ENCODE measurements at places on chromosomes 12 and 14.

DNA sequence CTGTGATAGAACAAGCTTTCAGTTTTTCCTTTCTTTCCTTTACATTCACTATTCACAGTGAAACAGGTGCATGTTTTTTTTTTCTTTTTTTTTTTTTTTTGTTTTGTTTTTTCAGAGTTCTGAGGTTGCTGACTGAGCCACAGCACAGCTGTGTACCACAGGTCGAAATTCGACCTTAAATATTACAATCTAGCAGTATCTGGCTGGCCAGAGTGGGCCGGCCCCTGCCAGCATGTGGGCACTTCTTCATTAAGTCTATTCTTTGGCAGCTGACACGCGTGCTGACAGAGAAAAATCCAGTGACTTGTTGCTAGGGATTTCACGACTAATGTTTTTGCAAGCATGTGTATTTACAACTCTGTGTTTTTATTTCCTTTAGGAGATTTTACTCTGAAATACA is 33.9 kb downstream of the FBXO33 start:
- DNase-seq, result no peak

DNA sequence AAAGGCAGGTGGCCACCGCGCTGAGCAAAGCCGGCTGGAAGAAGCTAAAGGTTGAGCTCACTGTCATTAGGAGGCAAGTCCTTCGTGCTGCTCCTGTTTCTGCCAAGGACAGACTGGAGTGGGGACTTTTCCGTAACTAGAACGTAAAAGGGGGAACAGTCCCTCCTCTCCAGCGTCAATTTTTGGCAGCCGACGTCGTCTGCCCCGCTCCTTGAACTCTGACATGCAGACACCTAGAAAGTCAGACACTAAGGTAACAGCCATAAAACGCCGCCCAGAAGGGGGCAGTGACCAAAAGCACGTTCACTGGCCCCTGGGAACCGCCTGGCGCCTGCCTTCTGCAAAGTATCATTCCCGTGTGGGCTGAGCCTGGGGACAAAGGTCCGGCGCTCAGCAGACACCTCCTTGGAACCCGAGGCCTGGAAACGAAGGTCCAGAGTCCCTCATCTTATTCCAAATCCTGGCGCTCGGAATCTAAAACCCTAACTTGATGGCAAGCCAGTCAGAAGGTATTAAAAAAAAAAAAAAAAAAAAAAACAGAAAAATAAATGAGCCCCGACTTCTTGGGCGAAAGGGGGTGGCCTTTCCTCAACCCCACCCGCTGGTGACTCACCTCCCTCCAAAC is 1.1 kb upstream of the LRP1 start:
- peak; percentile 65 for DNase-seq

DNA sequence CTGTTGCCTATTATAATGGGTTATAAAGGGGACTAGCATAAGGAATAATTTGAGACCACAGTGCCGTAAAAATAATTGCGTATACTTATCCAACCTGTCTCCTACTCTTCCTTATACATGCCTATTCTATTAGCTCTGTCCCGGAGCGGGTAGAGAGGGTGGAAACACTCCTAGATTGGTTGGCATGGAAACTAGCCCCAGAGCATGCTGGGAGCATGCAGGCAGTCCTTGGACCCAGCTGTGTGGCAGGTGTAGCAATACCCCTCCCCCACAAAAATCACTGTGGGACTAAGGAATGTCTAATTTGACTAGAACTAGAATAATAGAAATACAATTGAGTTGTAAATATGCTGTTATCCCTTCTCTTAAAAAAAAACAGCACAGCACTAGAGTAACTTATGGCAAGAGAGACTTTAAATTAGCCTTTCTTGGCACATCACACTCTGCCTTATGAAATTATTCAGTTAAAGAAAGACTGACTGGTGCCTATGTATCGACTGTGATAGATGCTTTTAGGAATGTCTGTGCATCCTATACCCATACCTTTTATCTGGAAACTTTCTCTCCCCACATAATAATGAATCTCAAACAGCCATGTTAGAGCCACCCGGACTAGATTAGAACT is 244.0 kb upstream of the DAAM1 start:
- no peak for DNase-seq

- DNase-seq, result no peak
These were observed 5.7 kb downstream of the CRADD start for GRCh38 chr12:93682846-93683261.

DNA sequence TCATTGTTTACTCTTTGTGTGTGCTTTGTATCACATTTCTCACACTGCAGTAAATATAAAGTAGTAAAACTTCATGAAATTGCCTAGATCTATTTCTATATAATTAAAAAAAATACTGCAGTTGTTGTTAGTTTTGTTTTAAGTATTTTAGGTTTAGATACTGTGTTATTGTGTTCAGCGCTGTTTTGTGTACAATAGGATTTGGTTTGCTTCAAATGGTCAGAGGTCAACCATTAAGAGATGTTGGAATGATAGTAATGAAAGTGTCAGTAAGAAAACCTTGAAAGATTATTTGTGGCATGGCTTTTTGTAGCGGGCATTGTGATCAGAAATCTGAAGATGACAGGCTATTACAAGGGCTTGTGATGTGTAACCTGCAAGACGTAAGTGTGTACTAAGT is 67.9 kb downstream of the RAD51B start:
- no peak for DNase-seq

DNA sequence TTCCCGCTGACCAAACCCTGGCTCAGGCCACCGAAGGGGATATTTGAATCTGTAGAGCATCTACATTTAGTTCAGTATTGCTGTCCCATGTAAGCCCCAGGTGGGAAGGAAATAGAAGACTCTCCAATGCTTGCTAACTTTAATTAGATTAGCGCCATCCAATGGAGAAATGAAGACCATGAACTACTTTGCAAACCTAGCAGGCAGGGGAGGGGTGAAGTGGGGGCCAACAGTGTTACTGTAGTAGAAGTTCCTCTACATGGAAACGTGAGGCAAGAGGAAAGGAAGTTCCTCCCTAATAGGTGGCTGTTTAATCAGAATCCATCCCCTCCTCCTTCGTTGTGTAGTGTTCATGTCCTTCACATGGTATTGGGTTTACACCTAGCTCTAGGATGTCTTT is 9.3 kb upstream of the DENND5B start:
- no peak for DNase-seq

GRCh38 chr12:129772501-129773493 is 131.0 kb downstream of the TMEM132D start:
- DNase-seq, result no peak

GRCh38 chr12:57238854-57239554 is 9.5 kb downstream of the SHMT2 start:
- DNase-seq, result peak; percentile 80

- no peak for DNase-seq
These were observed 55.6 kb upstream of the OR5AU1 start for GRCh38 chr14:21211509-21211908.

GRCh38 chr12:113802966-113803758 is 163.0 kb downstream of the RBM19 start:
- no peak for DNase-seq

GRCh38 chr12:129440278-129440677 is 463.5 kb downstream of the TMEM132D start:
- no peak for DNase-seq

- DNase-seq, result no peak
These were observed 54.6 kb downstream of the ACTN1 start for GRCh38 chr14:68924186-68925158.

- no peak for DNase-seq
These were observed 58.1 kb downstream of the TRHDE start for GRCh38 chr12:72330301-72330700.

- DNase-seq, result no peak
These were observed 1.5 kb upstream of the BEGAIN start for GRCh38 chr14:100588671-100589070.

DNA sequence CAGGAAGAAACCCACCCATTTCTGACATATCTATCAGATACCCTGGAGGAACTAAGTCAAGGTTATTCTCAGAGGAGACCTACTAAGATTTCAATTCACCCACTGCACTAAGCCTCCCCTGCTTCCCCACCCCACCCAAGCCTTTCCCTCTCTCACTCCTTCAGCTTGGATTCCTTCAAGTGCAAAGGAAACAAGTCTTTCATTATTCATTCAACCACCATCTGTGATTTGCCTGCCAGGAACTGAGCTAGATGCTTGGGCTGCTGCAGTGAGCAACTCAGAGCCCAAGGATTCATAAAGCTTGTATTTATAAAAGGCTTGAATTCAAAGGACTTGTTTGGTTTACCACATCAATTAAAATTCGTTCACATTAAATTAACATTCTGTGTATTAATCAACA is 161.3 kb downstream of the GXYLT1 start:
- no peak for DNase-seq

DNA sequence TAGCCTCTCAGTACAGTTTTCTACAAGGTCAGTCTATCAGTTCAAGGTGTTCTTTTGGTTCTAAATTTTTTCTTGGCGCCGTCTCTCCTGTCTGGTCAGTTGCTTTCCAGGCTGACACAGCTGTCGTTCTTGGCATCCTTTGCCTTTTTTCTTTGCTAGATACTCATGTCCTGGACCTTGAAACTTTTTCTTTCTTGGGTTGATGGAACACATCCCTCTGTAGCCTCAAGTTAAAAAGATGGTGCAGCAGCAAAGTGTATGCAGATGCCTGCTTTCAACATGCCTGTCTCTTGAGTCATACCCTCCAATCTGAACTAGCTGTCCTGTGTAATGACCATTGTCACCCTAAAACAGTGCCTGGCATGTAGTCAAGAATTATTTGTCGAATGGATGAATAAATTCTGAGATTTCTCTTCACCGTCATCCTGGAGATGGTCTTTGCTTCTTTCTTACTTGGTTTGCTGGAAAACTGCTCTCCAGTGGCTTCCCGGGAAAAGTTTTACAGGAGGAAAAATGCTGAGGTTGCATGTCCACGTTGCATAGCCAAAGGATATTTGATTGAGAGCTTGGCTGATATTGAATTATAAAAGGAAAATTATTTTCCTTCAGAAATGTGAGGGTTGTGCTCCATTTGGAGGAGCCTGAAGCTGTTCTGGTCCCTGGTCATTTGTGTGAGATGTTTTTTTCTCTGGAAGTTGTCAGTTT is 4.6 kb downstream of the NYNRIN start:
- DNase-seq, result no peak

- DNase-seq, result no peak
These were observed 146.8 kb upstream of the RASSF8 start for GRCh38 chr12:25811656-25812126.

DNA sequence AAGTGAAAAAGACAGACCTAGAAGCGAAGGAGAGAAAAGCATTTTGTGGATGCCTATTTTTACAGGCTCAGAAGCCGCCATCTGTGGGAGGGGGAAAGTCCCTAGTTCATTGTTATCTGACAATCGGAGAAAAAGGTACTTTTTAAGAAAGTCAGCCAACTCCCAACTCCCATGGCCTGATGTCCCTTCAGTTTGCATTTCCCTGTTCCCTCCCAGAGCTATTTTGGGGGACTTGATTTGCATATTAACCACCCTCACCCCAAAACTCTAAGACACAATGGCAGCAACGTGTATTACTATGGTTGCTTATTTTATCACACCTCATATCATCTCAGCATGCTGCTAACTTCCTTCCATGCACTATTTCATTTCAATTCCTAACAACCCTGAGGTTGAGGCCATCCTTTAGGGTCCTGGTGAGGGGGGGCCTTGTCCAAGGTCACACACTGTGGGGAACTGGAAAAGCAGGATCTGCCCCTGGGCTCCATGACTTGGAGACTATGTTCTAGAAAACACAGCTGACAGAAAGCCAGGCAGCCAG is 18.7 kb downstream of the HVCN1 start:
- DNase-seq, result peak; percentile 25

Data from CD4-positive, alpha-beta T cell treated with Interleukin-6 at 100 ng/mL for 8 hours (primary cell).